ENCODE measurements at places on chromosomes 3 and 15.
A peak's percentile ranks its signal among the peaks of the same experiment; 100 is the strongest.

GRCh38 chr15:49296258-49296657 lies 126.2 kb downstream of the GALK2 start:
- DNase-seq, result no peak

- no peak for DNase-seq
Observed at GRCh38 chr3:71444028-71444860, 139.3 kb downstream of the FOXP1 start.

GRCh38 chr3:71109977-71110285 lies 473.6 kb downstream of the FOXP1 start:
- no peak for DNase-seq

- no peak for DNase-seq
Observed at GRCh38 chr3:150344079-150344759, 63.9 kb upstream of the TSC22D2 start.

DNA sequence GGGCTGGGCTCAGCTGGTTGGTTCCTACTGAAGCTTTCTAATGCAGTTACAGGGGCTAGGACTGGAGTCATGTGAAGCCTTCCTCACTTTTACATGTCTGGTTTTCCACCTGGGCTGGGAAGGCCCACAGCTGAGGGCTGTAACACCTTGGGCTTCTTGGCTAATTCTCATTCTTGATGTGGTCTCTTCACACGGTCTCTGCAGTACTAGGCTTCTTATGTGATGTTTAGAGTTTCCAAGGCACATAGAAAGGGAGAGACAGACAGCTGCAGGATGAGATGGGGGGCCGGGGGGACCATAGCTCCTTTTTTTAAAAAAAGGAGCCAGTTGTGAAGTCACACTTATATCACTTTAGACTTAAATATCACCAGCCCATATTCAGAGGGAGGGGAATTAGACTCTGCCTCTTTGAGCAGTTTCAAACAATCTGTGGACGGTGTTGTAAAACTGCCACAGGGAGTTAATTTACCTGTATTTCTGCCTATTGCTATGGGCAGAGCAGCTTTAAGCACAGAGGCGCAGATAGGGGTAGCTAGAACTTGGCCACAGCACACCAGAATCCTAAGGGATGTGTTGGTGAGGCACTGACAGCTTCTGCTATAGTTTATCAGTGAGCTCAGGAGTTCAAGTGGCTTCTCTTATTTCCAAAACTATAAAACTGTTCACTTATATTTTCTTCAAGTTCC lies 46.7 kb downstream of the NKIRAS1 start:
- no peak for DNase-seq

DNA sequence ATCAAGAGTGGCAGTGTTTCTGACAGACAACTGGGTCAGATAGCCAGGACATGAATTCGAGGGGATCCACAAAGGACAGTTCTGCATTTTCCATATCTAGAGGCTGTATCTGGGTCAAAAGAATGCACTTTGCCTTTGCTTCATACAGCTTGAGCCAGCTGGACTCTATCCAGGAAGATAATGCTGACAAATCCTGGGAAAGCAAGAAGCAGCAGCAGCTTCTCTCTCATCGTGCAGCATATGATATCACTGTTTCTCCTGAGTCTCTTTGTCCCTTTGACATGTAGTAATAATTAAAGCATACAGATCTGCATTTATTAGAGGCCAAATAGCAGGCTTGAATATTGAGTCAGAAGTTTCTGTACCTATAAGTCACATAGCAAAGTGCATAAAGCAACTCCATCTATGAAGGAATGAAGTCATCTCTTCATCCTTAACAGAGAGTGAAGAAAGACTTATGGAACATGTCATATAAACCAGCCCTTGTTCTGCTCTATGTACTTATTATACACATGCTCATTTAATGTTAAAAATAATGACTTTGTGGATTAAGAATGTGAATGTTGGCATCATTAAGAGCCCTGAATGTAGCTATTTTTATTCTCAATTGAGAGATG lies 236.8 kb upstream of the GBE1 start:
- DNase-seq, result no peak

- no peak for DNase-seq
Observed at GRCh38 chr15:101184830-101185229, 67.0 kb downstream of the CHSY1 start.

GRCh38 chr3:139202226-139202958 lies 141.4 kb upstream of the MRPS22 start:
- DNase-seq, result peak; percentile 39

- peak; percentile 55 for DNase-seq
Observed at GRCh38 chr15:59553879-59554735, 57.5 kb upstream of the GCNT3 start.

DNA sequence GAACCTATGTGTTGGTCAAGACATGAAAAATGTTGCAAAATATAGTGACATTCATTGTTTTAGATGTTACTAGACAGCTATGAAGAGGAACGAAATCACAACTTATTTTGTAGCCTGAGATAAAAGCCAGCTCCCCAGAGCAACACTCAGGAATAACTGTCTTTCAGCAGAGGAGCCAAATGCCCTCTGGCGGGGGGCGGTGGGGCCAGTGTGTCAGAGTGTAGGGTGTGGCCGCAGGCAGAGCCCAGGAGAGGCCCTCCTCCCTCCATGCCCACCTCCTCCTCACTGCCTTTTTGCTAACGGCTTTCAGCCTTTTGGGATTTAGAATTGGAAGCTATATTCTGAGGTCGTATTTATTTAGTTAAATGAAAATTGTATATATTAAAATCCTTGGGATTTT lies 16.9 kb downstream of the APOD start:
- no peak for DNase-seq

DNA sequence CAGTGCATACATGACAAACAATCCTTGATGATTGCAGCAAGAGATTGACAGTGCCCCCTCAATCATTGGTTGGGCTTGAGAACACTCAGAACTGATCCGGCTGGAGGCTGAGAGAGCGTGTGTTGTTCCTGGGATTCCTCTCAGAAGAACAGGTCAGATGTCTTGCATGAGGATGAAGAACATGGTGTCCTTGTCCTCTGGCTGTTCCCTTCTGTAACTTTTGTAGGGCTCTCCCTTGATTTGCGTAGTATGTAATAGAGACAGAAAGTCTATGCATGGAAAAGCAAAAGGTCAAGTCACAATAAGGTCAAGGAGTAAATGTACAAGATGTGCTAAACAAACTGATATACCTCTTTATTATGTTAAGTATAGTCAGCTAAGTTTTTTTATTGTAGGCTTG lies 8.2 kb downstream of the CHST2 start:
- no peak for DNase-seq

DNA sequence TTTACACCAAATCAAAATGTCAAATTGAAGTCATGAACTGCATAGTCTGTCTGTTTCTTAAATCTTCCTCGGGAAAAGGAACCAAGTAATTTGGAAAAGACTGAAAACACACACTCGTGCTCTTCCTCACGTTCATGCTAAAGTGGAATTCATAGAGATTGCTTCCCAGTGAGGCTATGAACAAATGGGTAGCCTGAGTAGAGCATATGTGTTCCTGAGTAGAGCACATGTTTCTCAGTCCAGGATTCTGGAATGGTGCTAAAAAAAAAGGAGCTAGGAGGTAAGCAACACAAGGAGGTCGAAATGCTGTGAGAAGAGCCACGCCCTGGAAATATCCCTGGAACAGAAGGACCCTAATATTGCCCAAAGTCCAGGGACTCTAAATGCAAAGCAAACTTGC lies 494.2 kb upstream of the THBS1 start:
- no peak for DNase-seq

DNA sequence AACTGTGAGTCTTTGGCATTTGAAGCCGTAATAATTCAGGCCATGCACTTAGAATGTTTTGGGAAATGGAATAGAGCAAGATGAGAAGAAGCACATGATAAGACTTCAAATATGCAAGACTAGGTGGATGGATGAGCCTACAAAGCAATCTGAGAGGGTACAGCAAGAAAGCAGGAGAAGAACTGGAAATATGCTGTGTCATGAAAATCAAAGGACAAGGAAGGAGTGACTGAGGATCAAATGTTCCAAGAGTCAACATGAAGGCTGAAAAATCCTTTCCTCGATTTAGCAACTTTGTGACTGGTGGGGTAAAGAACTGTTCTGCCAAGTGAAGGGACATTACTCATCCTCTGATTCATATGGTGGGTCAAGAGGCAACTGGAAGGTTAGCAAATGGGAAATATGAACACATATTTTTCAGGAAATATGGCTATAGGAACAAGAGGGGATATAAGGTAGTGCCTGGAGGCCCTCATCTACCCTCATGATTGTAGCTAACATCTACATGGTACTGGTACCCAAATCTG lies 803.7 kb upstream of the ARRDC4 start:
- DNase-seq, result no peak

DNA sequence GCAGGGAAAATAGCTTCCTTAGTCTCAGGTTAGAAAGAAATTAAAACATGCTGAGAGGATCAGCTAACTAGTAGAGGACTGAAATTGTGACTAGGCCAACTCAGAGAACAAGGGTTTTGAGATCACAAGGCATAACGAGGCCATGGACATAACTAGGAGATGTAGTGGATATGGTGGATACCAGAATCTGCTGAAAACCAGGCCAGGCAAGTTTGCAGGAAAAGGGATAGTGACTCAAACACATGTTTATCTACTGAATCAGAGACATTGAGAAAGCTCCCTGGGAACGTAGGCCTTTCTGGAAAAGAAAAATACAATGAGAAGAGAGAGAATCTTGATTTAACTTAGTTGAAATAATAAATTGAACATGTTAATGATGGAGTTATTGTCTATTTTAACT lies 326.5 kb upstream of the GBE1 start:
- no peak for DNase-seq

- no peak for DNase-seq
Observed at GRCh38 chr3:11536936-11537612, 106.6 kb downstream of the VGLL4 start.

GRCh38 chr3:193987186-193987585 lies 148.8 kb upstream of the HES1 start:
- no peak for DNase-seq

DNA sequence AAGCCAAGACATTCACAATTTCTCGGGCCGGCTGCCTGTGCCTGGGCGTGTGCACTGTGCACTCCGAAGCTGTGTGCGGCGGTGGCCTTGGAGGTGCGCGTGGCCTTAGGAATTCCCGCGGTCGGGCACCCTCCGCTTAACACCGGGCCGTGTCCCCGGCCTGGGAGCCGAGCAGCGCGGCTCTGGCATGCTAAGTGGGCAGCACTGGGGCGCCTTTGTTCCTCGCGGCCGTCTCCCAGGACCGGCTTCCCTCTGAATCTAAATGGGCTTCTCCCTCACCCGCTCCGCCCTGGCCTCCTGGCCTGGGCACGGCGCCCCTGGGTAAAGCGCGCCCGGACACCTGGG lies 498 bp upstream of the ARNT2 start:
- DNase-seq, result no peak

DNA sequence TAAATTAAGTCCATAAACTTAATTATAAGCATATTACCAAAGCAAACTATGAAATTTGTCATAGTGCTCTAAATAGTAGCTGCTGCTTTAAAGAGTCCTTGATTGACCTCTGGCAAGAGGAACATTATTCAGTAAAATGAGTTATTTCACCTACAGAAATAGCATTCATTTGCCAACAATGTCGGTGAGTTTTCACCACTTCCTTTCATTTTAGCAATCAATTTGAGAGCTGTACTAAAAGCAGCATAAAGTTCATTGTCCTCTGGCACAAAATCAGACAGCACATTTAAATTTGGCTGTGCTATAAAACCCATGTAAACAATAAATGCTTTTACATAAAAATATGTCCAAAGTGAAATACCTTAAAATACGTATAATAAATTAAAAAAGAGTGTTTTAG lies 1515.7 kb downstream of the SI start:
- DNase-seq, result no peak

Measured in HuH-7 (cell line).